ENCODE measurements at places on chromosomes 3 and 15. TPM values are rescaled to one million over a fixed set of nuclear protein-coding genes. Genes with fewer than 3 reads are reported as not detected.

Gene ZKSCAN7
- total RNA-seq, result 5.8 TPM

Gene KCNH8
- not detected for total RNA-seq

Gene GNAT1
- not detected for total RNA-seq

Gene BSN
- under 0.01 TPM for total RNA-seq

Gene NLGN1
- total RNA-seq, result 18.1 TPM
